ENCODE measurements at places on chromosomes 3 and 15. TPM values are rescaled to one million over a fixed set of nuclear protein-coding genes. Genes with fewer than 3 reads are reported as not detected.

OXTR gene
- 0.10 TPM for total RNA-seq

ANKRD63 gene
- 0.23 TPM for total RNA-seq

CSPG5 gene
- total RNA-seq: 0.12 TPM

WWTR1 gene
- 1.4 TPM for total RNA-seq

SMAD3 gene
- 64.9 TPM for total RNA-seq

GRCh38 chr15:90051874-90052273, 50.4 kb downstream of the IDH2 start:
- H3K36me3 ChIP-seq: no peaks in the 10 kb centered on the region
- H3K4me1 ChIP-seq: peaks cover 6% of the 10 kb centered on the region
- no peak overlapping the region for H3K27ac ChIP-seq

DNA sequence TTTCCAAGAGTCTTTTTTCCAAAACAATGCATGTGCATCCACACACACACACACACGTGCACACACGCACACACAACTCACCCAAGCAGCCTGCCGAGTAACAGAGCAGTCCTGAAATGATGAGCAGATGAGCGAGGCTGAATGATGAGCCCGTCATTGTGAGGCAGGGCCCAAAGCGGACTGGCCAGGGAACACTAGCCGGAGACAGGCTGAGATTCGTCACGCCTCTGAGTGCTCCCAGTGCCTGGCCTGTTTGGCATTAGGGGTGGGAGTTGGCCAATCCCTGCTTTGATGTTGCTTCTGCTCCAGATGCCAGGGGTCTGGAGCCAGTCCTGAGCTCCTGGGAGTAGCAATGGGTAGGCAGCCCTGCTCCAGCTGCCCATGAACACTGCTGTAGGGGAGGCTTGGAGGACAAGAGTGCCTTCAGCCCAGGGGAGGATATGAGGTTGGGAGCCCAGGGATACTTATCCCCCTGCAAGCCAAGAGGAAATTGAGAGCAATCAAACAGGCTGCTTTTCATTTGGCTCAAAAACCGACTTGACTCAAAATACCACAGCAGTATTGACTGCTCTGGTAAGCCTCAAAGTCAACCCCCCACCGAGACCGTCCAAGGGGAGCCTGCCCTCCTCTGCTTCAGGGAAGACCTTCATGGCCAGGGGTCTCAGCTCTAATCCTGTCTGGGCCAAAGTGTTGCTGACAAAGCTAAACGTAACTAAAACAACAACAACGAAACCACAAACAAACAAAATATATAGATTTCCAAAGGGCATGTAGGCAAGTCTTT, 22.9 kb downstream of the COLQ start:
- no peak overlapping the region for H3K4me3 ChIP-seq
- DNase-seq: no peak
- H3K27ac ChIP-seq: no peak overlapping the region
- H3K36me3 ChIP-seq: no peaks in the 10 kb centered on the region

GOLGA6D gene
- not detected for total RNA-seq

Measured in T-cell (primary cell).